ENCODE measurements at places on chromosomes 13 and 19. TPM values are rescaled to one million over a fixed set of nuclear protein-coding genes. Genes with fewer than 3 reads are reported as not detected.

FGF21 gene
- not detected for total RNA-seq

ZNF560 gene
- total RNA-seq: 0.79 TPM

ZNF616 gene
- 16.9 TPM for total RNA-seq

FREM2 gene
- total RNA-seq: 16.0 TPM

POLRMT gene
- 11.8 TPM for total RNA-seq

GAPDHS gene
- total RNA-seq: 0.11 TPM

CGB8 gene
- total RNA-seq: 0.72 TPM

RFXAP gene
- 12.5 TPM for total RNA-seq

VAV1 gene
- total RNA-seq: 9.5 TPM

HRC gene
- total RNA-seq: 10.5 TPM

POMP gene
- total RNA-seq: 74.9 TPM

ZNF681 gene
- 12.2 TPM for total RNA-seq

UPF3A gene
- total RNA-seq: 61.6 TPM

DNA sequence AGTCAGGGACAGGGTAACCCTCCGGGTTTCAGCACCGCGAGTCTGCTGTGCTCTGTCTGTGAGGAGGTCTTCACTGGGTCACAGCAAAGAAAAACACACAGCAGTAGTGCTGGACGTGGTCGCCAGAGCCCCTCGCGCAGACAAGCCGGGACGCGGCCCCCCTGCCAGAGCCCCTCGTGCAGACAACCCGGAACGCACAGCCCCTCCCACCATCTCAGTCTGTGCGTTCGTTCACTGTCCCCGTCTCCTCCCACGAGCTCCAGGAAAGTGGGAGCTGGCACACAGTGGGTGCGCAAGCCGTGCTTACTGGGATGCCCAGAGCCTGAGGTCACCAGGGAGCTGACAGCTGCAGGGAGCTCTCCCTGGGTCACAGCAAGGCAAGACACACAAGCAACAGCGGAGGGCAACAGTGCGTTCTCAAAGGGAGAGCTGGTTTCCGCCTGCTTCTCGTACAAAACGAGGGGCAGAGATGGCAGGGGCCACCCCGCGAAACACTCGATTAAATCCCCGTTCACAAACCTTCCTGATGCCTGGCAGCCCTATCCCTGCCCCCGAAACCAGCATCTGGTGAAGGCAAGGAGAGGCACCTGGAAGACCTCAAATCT is 3.2 kb upstream of the PLPP2 start:
- no peak for DNase-seq
- no peak overlapping the region for H3K27ac ChIP-seq
- peaks cover 19% of the 10 kb centered on the region for H3K4me1 ChIP-seq
- H3K4me3 ChIP-seq: no peak overlapping the region
- no peaks in the 10 kb centered on the region for H3K36me3 ChIP-seq
- H3K27me3 ChIP-seq: peaks cover 52% of the 10 kb centered on the region

DNA sequence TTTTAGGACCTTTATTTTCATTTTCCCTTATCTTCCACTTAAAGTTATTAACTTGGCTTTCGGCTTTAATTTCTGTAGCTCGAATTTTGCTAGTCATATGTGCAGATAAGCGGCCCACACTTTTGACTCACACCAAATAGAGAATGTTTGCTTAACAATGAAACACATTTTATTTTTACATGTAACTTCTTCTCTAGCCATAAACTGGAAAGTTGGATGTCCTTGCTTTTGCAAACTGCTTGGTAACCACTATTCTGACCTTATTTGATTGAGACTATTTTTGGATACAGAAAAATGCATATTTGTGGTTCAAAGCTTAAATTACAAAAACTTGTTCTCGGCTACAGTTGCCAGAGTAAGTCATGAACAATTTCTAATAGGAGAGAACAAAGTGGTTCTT is 600.0 kb downstream of the KCTD12 start:
- H3K36me3 ChIP-seq: no peaks in the 10 kb centered on the region
- DNase-seq: no peak

GRCh38 chr13:99275093-99275469 is 16.9 kb upstream of the GPR18 start:
- H3K27me3 ChIP-seq: no peaks in the 10 kb centered on the region
- H3K27ac ChIP-seq: no peak overlapping the region

GRCh38 chr13:113297370-113298042 is 467 bp downstream of the LAMP1 start:
- H3K36me3 ChIP-seq: peaks cover 4% of the 10 kb centered on the region
- H3K4me1 ChIP-seq: peaks cover 20% of the 10 kb centered on the region
- DNase-seq: no peak
- H3K27ac ChIP-seq: no peak overlapping the region
- H3K27me3 ChIP-seq: peaks cover under 1% of the 10 kb centered on the region
- H3K4me3 ChIP-seq: peak overlapping the region; percentile 71

- peaks cover 35% of the 10 kb centered on the region for H3K4me1 ChIP-seq
- no peak for DNase-seq
- H3K36me3 ChIP-seq: peaks cover 65% of the 10 kb centered on the region
- peak overlapping the region; percentile 40 for H3K27ac ChIP-seq
- no peak overlapping the region for H3K4me3 ChIP-seq
These were observed 8.5 kb downstream of the ARID3A start for GRCh38 chr19:934197-934840.

DNA sequence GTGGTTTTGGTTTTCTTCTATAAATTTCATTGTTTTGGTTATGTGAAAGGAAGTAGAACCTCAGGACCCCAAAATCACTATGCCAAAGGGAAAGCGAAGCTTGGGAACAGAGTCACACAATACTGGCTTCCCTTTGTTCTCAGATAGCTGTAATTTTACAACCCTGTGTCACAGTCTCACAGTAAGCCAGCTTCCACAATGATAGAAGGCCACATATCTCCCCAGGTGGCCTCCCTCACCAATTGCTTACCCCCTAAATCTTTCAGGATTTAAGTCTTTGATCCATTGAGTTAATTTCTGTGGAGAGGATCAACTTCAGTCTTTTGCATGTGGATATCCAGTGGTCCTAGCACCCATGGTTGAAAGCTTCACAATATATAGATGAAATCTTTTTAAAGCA is 58.7 kb downstream of the SLC15A1 start:
- no peaks in the 10 kb centered on the region for H3K27me3 ChIP-seq
- no peaks in the 10 kb centered on the region for H3K36me3 ChIP-seq
- H3K27ac ChIP-seq: no peak overlapping the region
- H3K4me3 ChIP-seq: no peak overlapping the region
- no peak for DNase-seq

GRCh38 chr13:66748712-66749111 is 481.4 kb downstream of the PCDH9 start:
- DNase-seq: no peak
- H3K4me3 ChIP-seq: no peak overlapping the region
- H3K27me3 ChIP-seq: no peaks in the 10 kb centered on the region

DNA sequence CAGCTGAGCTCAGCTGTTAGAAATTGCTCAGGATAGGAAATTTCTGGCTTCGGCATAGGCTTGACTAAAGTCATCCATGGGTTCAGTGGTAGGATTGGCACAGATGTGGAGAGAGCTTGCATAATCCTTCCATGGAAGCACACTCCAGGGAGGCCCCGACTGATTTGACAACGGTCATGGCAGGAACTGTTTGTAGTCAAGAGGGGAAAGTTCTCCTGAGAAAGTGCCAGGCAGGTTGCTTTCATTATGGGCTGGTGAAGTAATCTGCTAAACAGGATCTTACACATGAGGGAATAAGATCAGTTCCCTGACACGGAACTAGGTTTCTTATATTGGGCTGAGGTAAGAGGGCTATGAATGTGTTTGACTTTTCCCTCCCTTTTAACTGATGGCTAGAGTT is 120.1 kb downstream of the RGCC start:
- H3K4me3 ChIP-seq: no peak overlapping the region
- DNase-seq: no peak
- no peak overlapping the region for H3K27ac ChIP-seq
- peaks cover 3% of the 10 kb centered on the region for H3K36me3 ChIP-seq
- no peaks in the 10 kb centered on the region for H3K27me3 ChIP-seq

DNA sequence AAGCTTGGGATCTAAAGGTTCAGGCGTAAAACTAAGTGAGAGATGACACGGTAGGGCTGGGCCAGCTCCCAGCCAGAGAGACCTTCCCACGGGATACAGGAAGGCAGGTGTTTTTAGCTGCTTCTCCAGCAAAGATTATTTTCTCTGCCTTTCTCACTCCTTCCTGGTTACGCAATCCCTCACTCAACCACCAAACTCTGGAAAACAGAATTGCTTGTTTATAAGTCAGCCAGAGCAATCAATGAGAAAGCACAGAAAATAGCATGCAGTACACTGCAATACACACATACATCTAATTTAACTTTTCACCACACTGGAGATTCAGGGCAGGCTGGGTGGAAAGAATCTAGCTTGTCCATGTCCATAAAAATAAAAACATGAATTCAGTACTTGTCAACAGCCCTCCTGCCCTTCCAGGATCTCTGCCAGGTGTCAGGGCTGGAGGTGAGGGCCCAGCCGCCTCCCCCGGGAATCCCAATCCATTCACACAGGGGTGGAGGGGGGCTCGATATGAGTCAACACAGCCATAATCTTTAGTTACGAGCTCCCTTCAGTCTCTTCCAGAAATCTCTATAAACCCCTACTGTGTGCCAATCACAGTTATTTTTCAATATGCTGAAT is 12.2 kb downstream of the RHPN2 start:
- H3K36me3 ChIP-seq: peaks cover 2% of the 10 kb centered on the region
- no peak for DNase-seq
- H3K4me3 ChIP-seq: no peak overlapping the region
- no peaks in the 10 kb centered on the region for H3K27me3 ChIP-seq

DNA sequence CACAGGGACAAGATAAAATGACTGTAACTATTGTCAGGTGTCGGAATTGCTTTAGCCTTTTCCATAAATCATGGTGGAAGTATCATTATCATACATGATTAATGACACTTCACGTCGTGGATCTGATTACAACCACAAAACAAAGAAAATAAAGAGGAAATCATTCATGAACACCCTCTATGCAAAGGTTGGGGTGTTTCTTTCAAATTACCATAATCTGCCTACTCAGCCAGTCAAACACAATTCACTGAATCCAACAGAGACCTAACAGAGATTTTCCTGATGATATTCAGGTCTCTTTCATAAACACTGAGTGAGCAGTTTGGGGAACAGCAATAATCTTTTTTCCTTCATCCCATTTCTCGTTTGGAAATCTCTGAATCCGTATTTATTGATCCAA is 625.6 kb downstream of the DCT start:
- no peak overlapping the region for H3K4me3 ChIP-seq
- H3K27me3 ChIP-seq: no peaks in the 10 kb centered on the region
- no peaks in the 10 kb centered on the region for H3K36me3 ChIP-seq
- H3K4me1 ChIP-seq: no peaks in the 10 kb centered on the region
- DNase-seq: no peak

GRCh38 chr13:79709471-79709870 is 228.5 kb downstream of the NDFIP2 start:
- H3K27me3 ChIP-seq: no peaks in the 10 kb centered on the region
- no peak overlapping the region for H3K27ac ChIP-seq
- H3K36me3 ChIP-seq: no peaks in the 10 kb centered on the region
- H3K4me3 ChIP-seq: no peak overlapping the region

DNA sequence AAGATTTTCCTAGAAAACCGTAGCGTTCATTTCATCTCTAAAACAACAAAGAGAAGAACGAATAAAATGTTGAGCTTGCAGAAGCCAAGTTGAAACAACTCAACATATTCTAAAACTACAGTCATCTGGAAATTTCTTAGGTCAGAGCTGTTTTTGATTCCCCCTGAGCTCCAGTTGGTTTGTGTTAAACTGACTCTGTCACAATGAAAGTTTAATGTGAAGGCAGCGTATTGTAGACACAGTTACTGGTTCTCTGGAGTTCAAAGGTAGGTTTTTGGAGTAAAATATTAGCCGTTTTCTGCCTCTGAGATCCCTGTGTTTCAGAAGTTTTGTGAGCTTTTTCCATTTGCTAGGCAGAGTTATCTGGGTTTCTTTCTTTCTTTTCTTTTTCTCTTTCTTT is 2.2 kb downstream of the ARHGEF7 start:
- H3K27me3 ChIP-seq: peaks cover 11% of the 10 kb centered on the region
- H3K36me3 ChIP-seq: peaks cover 7% of the 10 kb centered on the region
- H3K27ac ChIP-seq: peak overlapping the region; percentile 70
- H3K4me3 ChIP-seq: no peak overlapping the region
- no peak for DNase-seq

DNA sequence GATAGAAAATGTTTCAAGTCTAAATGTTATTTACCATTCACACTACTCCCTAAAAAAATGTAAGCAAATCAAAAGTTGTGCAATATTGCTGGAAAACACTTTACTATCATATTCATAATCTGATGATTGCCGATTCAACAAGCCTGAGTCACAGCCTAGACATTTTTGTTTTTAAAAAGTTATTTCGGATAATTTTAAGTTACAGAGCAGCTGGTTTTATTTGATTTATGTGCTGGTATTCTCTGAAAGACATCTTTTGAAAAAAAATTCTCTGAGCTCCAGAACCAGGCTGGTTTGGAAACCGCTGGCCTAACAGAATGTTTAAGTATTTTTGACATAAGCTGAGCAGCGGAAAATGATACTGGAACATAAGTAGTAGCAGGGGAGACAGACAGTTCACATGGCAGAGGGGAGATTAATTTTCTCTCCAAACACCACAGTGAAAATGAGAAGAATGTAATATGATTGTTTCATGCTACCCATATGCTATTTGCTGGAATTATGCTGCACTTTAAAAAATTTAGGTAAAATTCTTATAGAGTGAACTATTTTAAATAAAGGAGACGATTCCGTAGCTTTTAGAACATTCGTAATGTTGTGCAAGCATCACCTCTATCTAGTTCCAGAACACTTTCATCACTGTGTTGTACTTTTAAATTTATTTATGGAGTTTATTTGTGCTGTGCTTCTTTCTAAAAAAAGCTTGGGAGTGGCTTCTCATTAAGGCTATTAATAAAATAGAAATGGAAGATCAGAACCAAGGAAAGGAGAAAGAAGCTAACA is 36.1 kb downstream of the TBC1D4 start:
- no peak overlapping the region for H3K4me3 ChIP-seq
- no peaks in the 10 kb centered on the region for H3K4me1 ChIP-seq
- no peaks in the 10 kb centered on the region for H3K36me3 ChIP-seq
- no peak overlapping the region for H3K27ac ChIP-seq
- no peak for DNase-seq

- no peak overlapping the region for H3K27ac ChIP-seq
- H3K4me1 ChIP-seq: peaks cover 2% of the 10 kb centered on the region
- no peaks in the 10 kb centered on the region for H3K27me3 ChIP-seq
- no peak for DNase-seq
- peaks cover 26% of the 10 kb centered on the region for H3K36me3 ChIP-seq
These were observed 15.9 kb downstream of the VSTM2B start for GRCh38 chr19:29541473-29542253.

DNA sequence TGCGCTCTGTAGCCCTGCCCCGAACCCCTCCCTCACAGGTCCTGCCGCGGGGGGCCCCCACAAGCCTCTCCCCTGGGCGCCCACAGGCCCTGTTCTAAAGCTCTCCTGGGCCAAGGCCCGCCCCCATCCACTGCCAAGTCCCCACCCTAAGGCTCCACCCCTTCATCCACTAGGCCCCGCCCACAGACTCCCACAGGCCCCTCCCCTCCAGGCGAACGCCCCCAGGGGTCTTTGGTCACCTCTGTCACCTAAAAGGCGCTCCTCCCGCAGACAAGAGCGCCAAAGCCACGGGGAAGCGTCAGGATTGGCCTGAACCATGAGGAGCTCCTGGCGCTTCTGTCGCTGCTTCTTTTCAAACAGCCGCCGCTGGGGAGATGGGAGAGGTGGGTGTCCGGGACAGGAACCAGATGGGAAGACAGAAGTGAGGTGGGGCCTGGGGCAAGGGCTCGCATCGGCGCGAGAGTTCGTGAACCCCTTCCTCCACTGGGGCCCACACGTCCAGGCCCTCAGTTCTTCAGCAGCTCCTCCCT is 2.3 kb downstream of the TULP2 start:
- H3K27me3 ChIP-seq: peaks cover 7% of the 10 kb centered on the region
- peak overlapping the region; percentile 37 for H3K4me3 ChIP-seq
- no peaks in the 10 kb centered on the region for H3K36me3 ChIP-seq

GRCh38 chr19:44796701-44797115 is 12.2 kb upstream of the BCAM start:
- H3K36me3 ChIP-seq: no peaks in the 10 kb centered on the region
- DNase-seq: peak; percentile 6
- peak overlapping the region; percentile 22 for H3K27ac ChIP-seq
- H3K4me1 ChIP-seq: peaks cover 10% of the 10 kb centered on the region
- H3K27me3 ChIP-seq: no peaks in the 10 kb centered on the region

Data from spinal cord (tissue), 10 donors.